Kidney glomerular epithelial cell (primary cell): ENCODE measurements at places on chromosomes 4 and X.

DNA sequence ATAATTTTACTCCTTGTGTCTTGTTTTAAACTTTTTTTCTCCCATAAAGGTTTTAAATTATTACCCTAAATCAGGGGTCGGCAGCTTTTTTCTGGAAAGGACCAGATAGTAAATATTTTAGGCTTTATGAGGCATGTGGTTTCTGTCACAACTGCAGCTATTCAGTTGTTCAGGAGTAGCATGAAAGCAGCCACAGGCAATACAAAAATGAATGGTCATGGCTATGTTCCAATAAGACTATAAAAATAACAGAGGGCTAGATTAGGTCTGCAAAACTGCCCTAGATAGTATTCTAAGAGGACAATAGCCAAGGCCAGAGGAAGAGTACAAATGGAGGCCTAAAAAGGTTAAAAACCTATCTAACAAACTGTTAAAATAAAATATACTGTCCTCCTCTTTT is 24.6 kb downstream of the HERC5 start:
- DNase-seq: no peak

DNA sequence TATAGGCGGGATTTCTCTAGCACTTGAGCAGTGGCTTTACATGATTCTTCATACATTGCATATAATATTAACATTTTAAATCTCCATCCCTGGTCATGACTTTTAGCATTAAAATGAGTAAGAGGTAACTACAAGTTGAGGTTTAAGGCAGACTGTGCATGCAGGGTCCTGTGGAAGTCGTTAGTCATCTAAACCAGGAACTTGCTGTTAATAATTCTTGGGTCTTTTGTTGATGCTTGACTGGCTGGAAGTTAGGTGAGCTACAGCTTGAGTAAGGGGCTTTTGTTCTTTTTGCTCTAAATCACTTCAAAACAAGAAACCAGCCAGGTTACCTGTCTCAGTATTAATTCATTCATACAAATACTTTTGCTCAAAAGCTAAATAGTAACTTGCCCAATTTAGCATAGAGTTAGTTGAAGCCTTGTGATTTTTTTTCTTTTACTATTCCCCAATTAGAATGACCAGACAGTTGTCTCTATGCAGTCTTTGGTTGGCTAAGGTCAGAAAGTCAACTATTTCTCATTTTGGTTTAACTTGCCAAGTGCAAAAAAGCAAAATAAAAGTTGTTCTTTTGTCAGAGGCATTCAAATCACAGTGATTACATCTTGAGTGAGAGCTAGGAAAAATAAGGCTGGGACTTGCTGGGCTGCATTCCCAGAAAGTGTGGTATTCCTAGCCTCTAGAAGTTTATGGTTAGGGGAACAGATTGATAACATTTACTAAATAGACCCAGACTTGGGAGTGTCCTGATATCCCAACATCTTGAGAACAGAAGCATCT is 516.9 kb downstream of the PDHA2 start:
- no peak for DNase-seq

DNA sequence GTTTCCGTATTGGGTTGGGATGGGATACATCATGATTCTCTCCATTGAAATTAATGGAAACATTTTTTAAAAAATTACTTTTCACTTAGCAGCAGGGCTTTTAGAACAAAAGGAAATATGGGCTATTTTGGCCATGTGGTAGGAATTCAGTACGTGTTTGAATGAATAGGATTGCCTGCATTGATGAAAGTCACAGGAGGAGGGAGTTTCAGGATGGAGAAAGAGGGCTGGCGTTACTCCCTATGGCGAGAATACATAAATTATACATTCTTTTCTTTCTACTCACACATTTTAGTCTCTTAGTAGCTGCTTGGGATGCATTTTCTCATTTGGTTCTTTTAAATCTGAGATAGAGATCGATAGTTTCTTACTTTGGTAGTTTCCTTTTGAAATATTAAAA is 100.3 kb upstream of the PDHA1 start:
- DNase-seq: no peak

- DNase-seq: no peak
These were observed 112.5 kb downstream of the AFF1 start for GRCh38 chr4:87047281-87047798.

- DNase-seq: no peak
These were observed 466.3 kb upstream of the HS3ST1 start for GRCh38 chr4:11894977-11895376.

GRCh38 chr4:76365636-76366035 is 55.3 kb downstream of the CCDC158 start:
- no peak for DNase-seq
